ENCODE measurements at places on chromosomes 6 and 20.
A peak's percentile ranks its signal among the peaks of the same experiment; 100 is the strongest.

DNA sequence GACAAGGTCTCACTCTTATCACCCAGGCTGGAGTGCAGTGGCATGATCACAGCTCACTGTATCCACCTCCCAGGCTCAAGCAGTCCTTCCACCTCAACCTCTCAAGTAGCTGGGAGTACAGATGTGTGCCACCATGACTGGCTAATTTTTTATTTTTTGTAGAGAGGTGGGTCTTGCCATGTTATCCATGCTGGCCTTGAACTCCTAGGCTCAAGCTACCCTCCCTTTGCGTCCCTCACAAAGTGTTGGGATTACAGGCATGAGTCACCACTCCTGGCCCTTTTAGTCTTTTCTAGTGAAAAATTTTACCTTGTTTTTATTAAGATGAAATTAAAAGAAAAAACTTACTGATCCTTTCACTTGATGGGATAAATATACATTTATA is 17.2 kb downstream of the CDC5L start:
- no peak for DNase-seq

DNA sequence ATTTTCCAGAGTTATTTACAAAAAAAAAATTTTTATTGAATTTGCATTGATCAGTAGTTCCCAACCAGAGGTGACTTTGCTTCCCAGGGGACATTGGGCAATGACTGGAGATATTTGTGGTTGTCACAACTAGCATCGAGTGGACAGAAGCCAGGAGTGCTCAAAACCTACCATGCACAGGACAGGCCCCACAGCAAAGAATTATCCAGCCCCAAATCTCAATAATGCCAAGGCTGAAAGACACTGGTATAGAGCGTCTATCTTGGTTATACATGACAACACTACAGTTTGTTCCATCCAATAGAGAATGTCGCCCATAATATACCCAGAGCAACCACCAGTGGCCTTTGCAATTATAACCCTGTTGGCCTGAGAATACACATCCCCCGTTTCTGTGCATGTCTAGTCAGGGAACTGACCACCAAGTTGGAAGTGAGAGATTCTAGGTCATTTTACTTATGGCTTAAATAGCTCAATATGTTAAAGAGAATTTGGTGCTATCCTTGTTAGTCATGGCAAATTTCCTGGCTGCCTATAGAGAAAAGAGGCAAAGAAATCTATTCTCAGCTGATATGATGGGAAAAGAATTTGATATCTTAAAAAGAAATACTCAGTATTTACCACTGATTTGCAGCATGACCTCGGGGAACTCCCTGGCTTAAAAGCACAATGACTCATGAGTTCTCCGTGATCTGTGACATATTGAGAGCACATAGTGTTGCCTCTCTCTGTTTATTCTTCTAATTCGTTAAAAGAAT is 76.0 kb upstream of the ADTRP start:
- DNase-seq: no peak

DNA sequence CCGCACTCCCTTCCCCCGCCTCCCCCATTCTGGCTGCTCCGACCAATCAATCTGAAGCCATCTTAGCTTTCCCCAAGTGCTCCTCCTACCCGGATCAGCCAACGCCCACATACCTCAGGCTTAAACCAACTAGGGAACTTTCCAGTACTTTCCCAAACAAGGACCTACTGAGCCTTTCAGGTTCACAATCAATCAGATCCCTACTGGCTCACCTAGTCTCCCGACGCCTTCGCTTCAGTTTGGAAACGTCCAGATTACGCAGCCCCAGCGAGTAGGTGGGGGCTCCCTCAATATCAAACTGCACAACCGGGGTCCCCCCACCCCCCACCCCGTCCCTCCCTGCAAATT is 432 bp downstream of the HSPA1L start:
- DNase-seq: peak; percentile 33

- DNase-seq: no peak
Measured at GRCh38 chr6:90803956-90804355, 217.1 kb upstream of the MAP3K7 start.

GRCh38 chr20:2260250-2260649 is 35.6 kb upstream of the TGM3 start:
- DNase-seq: no peak

DNA sequence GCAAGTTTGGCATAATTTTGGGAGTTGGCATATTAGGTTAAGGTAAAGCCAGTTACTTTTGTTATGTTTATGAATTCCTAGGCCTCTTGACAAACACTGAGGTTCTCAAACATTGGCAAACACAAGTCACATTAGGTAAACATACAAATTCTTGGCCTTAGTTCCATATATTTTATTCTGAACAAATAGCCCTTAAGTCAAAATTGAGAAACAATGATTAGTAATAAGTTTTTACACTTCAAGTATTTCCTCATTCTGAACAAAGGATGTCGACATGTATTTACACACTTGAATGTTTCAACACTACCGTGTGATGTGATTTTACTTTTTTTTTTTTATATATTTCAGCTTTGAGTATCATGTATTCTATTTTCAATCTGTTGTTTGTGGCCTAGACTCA is 3.8 kb upstream of the ECHDC1 start:
- DNase-seq: no peak

- DNase-seq: no peak
Measured at GRCh38 chr6:158737710-158738615, 81.2 kb downstream of the EZR start.

- no peak for DNase-seq
Measured at GRCh38 chr6:15017261-15017660, 228.6 kb upstream of the JARID2 start.

GRCh38 chr20:1876975-1877608 is 18.1 kb upstream of the SIRPA start:
- no peak for DNase-seq

All from T-helper 17 cell (primary cell).